ENCODE measurements at places on chromosomes 16 and 17. TPM values are rescaled to one million over a fixed set of nuclear protein-coding genes. Genes with fewer than 3 reads are reported as not detected.
A peak's percentile ranks its signal among the peaks of the same experiment; 100 is the strongest.

SULT1A4 gene
- polyA plus RNA-seq = 203 TPM

ZNF624 gene
- 5.3 TPM for polyA plus RNA-seq

KRT36 gene
- 0.03 TPM for polyA plus RNA-seq

ZNF689 gene
- polyA plus RNA-seq = 8.6 TPM

TPSAB1 gene
- 0.30 TPM for polyA plus RNA-seq

CMTM1 gene
- 3.4 TPM for polyA plus RNA-seq

SLFN12 gene
- polyA plus RNA-seq = 6.4 TPM

OSGIN1 gene
- 8.4 TPM for polyA plus RNA-seq

HBM gene
- polyA plus RNA-seq = 11.9 TPM

DNA sequence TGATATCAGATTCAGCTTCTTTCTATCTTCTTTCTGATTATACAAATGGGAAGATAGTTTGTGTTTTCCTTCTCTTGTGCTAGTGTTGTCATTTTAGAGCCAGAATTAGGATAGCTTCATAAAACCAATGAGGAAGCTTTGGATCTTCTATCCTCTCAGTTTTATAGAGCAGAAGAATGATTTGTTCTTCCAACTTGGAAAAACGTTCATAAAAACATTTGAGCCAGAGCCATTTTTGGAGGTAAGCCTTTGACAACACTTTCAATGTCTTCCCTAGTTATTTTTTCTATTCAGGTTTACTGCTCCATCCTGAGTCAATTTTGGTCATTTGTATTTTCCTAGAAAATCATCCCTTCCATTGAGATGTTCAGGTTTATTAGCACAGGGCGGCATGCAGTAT is 91.2 kb upstream of the MYOCD start:
- no peak for DNase-seq

GRCh38 chr16:79713609-79714309 is 113.2 kb upstream of the MAF start:
- no peak for DNase-seq

GRCh38 chr17:77602062-77602746 is 356.3 kb upstream of the TNRC6C start:
- no peak for DNase-seq

- DNase-seq = peak; percentile 65
Observed at GRCh38 chr16:24685539-24686432, 43.7 kb upstream of the TNRC6A start.

- DNase-seq = peak; percentile 96
Observed at GRCh38 chr17:45171338-45172231, 9.9 kb downstream of the HEXIM2 start.

DNA sequence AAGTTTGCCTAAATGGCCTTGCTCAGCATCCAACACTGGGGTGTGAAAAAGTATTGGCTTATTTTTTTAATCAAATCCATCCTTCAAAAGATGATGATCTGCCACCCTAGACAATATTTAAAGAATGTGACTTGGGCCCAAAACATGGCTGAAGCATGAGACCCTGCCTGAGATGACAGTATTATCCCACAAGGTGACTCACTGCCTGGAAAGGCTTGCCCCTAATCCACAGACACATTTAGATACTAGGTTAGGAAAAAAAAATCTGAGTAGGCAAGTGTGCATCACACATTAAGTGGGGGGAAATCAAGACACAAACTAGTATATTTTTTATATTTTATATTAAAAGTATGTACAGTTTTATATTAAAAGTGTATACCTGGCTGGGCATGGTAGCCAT is 38.4 kb downstream of the TOM1L2 start:
- no peak for DNase-seq

DNA sequence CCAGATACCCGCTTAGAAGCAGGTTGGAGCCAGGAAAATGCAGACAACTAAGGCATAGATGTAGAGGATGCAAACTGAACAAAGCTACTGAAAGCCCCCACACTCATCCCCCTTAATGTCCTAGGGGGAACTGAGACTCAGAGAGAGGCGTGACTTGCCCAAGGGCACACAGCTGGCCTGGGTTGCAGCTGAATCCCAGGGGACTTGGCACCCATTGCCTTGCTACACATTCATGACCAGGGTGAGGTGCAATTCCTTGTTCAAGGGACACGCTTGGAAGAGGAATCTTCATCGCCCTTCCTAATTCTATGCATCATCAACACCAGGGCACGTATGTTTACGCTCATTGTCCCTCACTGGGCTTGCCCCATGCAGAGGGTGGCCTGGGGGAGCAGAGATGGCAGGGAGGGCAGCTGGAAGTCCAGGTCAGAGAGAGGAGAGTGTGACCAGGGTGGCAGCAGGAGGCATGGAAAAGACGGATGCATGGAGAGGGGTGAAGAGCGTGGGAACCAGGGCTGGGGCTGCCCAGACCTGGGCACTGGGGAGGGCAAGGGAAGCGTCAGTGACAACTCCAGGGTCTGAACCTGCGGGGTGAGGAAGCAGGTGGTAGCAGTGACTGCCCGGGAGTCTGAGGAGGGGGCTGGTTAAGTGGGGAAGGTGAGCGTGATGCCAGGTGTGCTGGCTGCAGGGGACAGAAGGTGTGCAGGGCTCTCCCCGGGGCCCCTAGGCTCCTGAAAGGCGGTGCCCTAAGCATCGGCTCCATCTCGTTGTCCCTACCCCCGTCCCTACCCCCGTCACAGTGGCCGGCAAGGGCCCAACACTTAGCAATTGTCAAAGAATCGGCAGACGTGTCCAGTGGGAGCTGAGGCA is 267.1 kb upstream of the TNRC6C start:
- no peak for DNase-seq

- no peak for DNase-seq
Observed at GRCh38 chr17:70076189-70076588, 1.2 kb downstream of the KCNJ16 start.

- no peak for DNase-seq
Observed at GRCh38 chr17:61202564-61202963, 197.1 kb upstream of the TBX2 start.

DNA sequence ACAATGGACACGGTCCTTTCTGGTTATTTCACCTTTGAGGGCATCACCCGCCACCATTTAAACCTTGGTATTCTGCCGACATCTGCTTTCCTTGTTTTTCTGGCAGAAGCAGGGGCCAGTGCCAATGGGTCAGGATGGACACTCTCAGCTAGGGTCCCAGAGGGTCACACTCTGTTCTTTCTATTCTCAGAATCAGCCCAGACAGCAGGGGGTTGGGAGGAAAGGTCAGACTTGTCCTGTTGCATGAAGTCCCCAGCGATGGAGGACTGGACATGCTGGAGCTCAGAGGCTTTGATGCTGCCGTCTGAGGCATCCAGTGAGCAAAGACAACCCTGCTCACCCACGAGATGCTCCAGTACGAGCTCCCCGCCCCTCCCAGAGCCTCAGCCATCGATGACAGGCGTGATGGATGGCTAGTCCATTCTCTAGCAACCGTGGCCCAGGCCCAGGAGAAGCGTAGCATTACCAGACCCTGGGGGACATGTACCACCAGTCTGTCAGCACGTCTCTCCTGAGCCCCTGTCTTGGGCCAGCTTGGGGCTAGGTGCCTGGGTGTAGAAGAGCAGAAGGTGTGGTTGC is 62.0 kb downstream of the FOXL1 start:
- no peak for DNase-seq

DNA sequence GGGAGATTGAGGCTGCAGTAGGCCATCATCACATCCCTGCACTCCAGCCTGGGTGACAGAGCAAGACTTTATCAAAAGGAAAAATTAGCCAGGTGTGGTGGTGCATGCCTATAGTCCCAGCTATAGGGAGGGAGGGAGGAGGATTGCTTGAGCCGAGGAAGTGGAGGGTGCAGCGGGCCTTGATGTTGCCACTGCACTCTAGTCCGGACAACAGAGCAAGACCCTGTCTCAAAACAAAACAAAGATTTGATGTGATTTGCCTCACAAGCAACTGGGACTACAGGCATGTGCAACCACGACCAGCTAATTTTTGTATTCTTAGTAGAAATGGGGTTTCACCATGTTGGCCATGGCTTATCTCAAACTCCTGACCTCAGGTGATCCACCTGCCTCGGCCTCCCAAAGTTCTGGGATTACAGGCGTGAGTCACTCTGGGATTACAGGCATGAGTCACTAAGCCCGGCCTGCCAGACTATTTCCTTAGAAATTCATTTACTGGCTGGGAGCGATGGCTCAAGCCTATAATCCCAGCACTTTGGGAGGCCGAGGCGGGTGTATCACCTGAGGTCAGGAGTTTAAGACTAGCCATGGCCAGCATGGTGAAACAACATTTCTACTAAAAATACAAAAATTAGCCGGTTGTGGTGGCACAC is 11.5 kb downstream of the UBE2G1 start:
- no peak for DNase-seq

DNA sequence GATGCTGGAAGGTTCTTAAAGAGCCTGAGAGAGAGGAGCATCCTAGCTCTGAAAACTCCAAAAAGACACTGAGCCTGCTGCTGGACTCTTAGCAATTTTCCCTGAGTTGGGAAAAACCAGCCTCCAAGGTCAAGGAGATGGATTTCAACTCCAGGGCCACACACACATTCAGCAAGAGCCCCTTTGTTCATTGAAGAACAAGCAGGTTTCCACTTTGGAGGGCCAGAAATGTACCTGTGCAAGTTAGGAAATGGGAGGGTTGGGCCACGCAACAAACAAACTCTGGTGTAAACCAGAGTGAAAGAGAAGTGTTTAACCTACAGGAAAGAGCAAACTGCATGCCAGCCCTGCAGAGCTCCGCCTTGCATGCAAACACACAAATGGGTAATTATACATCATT is 264.8 kb upstream of the RPL38 start:
- DNase-seq = no peak
